ENCODE measurements at places on chromosomes 11 and 22. TPM values are rescaled to one million over a fixed set of nuclear protein-coding genes. Genes with fewer than 3 reads are reported as not detected.

Gene RAB38
- 2.7 TPM for polyA plus RNA-seq

Gene RIBC2
- not detected for polyA plus RNA-seq

Gene SCN3B
- 0.15 TPM for polyA plus RNA-seq

Gene MS4A6E
- polyA plus RNA-seq, result not detected

Gene ACER3
- polyA plus RNA-seq, result 6.2 TPM

Gene PRDM10
- 4.2 TPM for polyA plus RNA-seq

Gene LRRC56
- 4.3 TPM for polyA plus RNA-seq

DNA sequence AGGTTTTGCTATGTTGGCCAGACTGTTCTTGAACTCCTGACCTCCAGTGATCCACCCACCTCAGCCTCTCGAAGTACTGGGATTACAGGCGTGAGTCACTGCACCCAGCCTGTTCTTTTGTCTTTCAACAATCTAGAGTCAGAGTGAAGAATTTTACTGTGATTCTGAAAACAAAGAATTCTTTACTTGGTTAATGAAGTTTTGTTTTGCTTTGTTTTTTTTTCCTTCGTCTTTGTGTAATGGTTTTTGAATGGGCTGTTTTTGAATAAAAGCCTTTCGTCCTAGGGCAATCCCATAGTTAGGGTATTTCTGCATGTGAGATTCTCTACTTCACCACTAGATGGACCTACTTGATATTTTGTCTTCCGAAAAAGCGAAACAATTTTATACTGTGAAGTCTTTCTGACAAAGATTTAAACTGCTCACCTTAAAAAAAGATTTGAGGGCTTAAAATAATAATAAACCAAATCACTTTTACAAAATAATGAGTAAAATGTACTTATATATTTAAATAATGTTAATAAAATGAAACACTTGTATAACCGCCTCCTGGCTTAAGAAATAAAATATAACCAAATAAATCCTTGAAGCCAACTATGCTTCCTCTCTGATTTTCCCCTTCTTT, 43.4 kb upstream of the SC5D start:
- H3K4me1 ChIP-seq, result no peaks in the 10 kb centered on the region
- no peak overlapping the region for H3K4me3 ChIP-seq
- peak; percentile 21 for DNase-seq
- H3K36me3 ChIP-seq, result no peaks in the 10 kb centered on the region
- H3K27ac ChIP-seq, result no peak overlapping the region

- peak; percentile 83 for DNase-seq
- H3K27ac ChIP-seq, result peak overlapping the region; percentile 87
- H3K36me3 ChIP-seq, result peaks cover 56% of the 10 kb centered on the region
- no peaks in the 10 kb centered on the region for H3K27me3 ChIP-seq
- H3K4me3 ChIP-seq, result peak overlapping the region; percentile 58
Measured at GRCh38 chr22:21000207-21000986, 1.5 kb downstream of the THAP7 start.

DNA sequence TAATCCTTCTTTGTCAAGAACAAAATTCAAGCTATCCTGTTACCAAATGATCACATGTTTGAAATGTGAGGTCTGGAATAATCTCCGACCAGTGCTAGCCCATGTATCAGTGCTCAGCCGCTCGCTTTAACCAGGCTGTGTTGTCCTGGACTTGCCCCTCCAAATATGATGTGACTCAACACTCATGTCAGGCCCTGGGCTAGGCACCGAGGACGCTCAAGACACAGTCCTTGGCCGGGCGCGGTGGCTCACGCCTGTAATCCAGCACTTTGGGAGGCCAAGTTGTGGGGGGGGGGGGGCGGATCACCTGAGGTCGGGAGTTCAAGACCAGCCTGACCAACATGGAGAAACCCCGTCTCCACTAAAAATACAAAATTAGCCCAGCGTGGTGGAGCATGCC, 54.1 kb upstream of the WNT7B start:
- DNase-seq, result no peak
- no peaks in the 10 kb centered on the region for H3K36me3 ChIP-seq
- H3K4me1 ChIP-seq, result peaks cover 18% of the 10 kb centered on the region

GRCh38 chr11:45921561-45922424, 663 bp upstream of the LARGE2 start:
- DNase-seq, result peak; percentile 58
- H3K27me3 ChIP-seq, result no peaks in the 10 kb centered on the region
- peaks cover 11% of the 10 kb centered on the region for H3K4me1 ChIP-seq
- no peak overlapping the region for H3K27ac ChIP-seq
- peak overlapping the region; percentile 52 for H3K4me3 ChIP-seq

- H3K4me3 ChIP-seq, result no peak overlapping the region
- DNase-seq, result no peak
- no peak overlapping the region for H3K27ac ChIP-seq
- peaks cover 23% of the 10 kb centered on the region for H3K36me3 ChIP-seq
Measured at GRCh38 chr22:31828739-31829138, 74.9 kb downstream of the DEPDC5 start.

DNA sequence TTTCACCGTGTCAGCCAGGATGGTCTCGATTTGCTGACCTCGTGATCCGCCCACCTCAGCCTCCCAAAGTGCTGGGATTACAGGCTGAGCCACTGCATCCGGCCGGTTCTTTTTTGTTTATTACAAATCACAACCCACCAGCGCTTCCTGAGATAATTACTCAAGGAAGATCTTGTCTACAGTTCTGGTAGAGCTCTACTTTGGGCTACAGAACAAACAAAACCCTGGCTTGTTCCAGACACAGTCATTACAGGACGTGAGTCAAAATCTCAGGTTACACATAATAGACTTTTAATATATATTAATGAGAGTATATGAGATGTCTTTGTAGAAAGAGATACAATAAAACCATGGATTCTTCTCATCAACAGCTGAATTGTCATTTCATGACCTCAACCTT, 42.8 kb upstream of the NUP50 start:
- no peak for DNase-seq
- no peaks in the 10 kb centered on the region for H3K4me1 ChIP-seq
- H3K4me3 ChIP-seq, result no peak overlapping the region
- no peaks in the 10 kb centered on the region for H3K36me3 ChIP-seq
- H3K27me3 ChIP-seq, result 0 out of 3 replicates have a peak, but pooled peaks cover 3% of the 10 kb centered on the region

DNA sequence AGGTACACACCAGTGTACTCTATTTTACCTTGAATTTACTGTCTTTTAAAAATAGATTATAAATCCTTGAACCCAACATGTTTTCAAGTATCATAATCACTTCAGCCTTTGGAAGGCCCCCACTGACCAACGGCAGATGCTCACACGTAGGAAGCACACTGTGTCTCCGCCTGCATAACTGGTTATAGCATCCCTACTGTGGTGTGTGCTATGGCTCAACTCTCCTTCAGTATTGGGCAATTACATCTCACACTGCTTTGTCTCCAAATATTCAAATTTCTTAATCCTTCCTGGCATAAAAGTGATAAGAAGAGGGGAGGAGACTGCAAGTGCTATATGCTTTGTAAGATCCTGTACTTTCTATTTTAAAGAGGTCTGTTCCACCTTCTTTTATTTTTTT, 165.7 kb downstream of the CADM1 start:
- no peaks in the 10 kb centered on the region for H3K36me3 ChIP-seq

- H3K27me3 ChIP-seq, result peaks cover 66% of the 10 kb centered on the region
- no peaks in the 10 kb centered on the region for H3K4me1 ChIP-seq
- no peak within 1 kb of the TSS for H3K4me3 ChIP-seq
- H3K27ac ChIP-seq, result no peak within 1 kb of the TSS
- DNase-seq, result no peak
Measured at GRCh38 chr11:114059278-114059983, at the start of gene ZBTB16. Gene ZBTB16 (plus strand): TSS chr11:114059711. CDS start chr11:114063301, 3,590 bp downstream.

DNA sequence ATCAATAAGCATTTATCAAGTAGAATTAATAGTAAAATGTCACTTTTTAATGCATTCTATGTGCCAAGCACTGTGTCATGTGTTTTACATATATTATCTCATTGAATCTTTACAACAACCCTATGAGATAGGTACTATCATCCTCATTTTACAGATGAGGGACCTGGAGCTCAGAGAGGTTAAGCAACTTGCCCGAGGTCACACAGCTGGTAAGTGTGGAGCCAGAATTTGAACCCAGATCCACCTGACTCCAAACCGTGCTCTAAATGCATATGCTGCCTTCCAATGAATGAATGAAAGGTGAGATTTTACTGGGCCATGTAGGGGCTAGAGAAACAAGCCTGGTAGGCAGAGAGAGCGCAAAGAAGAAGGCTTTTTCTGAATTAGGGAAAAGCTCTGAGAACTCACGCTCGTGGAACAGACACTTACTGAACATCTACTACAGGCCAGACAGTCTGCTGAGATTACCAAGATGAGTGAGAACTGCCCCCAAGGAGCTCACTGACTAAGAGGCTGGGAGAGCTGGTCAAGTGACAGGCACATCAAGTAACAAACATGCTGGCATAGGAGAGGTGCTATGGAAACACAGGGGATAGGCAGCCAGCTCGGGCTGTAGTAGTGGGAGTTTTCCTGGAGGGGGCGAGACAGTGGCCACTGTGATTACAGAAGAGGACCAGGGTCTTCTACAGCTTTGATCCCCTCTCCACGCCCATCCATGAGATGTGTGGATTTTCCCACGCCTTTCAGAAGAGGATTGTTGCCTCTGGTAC, 4.4 kb downstream of the ABCG4 start:
- peaks cover 4% of the 10 kb centered on the region for H3K27me3 ChIP-seq
- H3K4me3 ChIP-seq, result no peak overlapping the region

DNA sequence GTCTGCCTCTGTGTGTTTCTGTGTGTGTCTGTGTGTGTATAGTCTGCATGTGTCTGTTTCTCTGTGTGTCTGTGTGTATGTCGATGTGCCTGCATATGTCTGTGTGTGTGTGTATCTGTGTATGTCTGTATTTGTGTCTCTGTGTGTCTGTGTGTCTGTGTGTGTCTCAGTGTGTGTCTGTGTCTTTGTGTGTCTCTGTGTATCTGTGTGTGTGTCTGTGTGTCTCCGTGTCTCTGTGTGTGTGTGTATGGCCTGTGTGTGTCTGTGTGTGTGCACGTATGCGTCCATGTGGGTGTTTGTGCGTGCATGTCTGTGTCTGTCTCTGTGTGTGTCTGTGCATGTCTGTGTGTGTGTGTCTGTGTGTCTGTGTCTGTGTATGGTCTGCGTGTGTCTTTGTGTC, 439 bp downstream of the SNX32 start:
- H3K36me3 ChIP-seq, result no peaks in the 10 kb centered on the region
- H3K27me3 ChIP-seq, result peaks cover 24% of the 10 kb centered on the region
- H3K4me1 ChIP-seq, result peaks cover 16% of the 10 kb centered on the region
- no peak for DNase-seq
- H3K27ac ChIP-seq, result no peak overlapping the region

DNA sequence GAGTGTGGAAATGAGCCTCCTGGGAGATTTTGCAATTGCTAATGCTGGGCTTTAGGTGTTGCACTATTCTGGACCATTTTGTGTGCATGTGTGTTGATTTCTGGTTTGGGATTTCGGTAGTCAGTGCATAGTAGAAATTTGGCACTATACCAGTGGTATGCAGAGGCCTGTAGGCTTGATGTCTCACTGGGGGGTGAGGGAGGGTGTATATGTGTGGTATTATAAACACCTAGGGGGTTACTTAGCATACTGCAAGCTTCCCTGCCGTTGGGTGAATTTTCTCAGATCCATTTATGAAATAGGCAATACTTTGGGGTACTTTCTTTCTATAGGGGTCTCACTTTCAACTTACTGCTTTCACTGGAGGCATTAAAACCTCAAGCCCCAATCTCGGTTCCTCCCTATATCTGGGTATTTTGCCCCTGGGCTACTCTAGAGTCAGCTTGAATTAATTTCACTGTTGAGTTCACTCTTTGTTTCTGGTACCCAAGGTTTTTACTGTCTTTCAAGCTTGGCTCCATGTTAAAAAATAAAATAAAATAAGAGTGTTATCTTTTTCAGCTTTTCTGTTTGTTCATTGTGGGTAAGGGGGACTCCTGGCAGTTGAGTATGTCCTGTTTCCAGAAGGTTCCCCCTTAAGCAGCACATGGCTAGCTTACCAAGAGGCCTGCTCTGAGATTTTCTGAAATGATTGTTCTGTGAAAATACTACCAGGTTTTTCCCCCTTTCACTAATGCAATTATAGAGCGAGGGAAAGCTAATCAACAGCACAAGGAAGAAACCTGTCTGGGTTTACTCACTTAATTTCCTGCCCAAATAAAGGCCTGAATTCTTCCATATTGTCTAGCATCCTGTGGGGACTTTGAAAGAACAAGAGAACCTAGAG, 45.8 kb downstream of the PPFIBP2 start:
- H3K36me3 ChIP-seq, result no peaks in the 10 kb centered on the region
- no peaks in the 10 kb centered on the region for H3K27me3 ChIP-seq
- H3K27ac ChIP-seq, result no peak overlapping the region
- DNase-seq, result no peak
- H3K4me1 ChIP-seq, result no peaks in the 10 kb centered on the region

- no peak for DNase-seq
- 0 out of 2 replicates have a peak, but pooled peaks cover 3% of the 10 kb centered on the region for H3K4me1 ChIP-seq
- H3K27me3 ChIP-seq, result no peaks in the 10 kb centered on the region
- H3K4me3 ChIP-seq, result no peak overlapping the region
Measured at GRCh38 chr11:70354629-70355028, 43.7 kb upstream of the CTTN start.

DNA sequence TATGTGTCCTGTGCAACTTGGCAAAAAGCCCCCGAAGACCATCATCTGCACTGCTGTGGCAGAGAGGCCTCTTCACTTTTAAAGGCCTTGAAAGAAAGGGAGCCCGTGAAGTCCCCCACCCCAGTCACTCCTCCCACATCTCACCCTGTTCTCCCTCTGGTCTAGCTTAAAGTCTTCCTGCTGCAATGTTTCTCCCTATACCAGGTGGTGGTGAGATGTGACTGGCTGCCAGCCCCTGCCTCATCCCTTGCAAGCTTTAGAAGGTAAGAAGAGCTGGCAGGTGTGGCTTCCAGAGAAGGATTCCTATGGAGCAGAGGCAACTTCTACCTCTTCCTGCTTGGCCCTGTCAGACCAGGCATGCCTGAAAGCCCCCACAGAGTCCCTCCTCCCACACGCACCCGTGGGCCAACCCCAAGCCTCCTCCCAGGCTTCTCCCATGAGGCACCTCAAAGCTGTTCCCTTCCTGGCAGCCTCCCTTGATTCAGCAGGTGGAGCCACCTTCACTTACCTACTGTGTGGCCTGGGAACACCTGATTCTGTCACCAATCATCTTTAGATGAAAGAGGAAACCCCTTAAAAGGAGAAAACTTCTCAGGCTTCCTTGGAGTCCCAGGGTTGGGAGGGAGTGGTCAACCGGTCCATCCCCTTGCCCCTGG, 4.0 kb upstream of the TRIM29 start:
- peaks cover 3% of the 10 kb centered on the region for H3K27me3 ChIP-seq
- no peak overlapping the region for H3K27ac ChIP-seq
- H3K4me3 ChIP-seq, result no peak overlapping the region
- H3K36me3 ChIP-seq, result no peaks in the 10 kb centered on the region
- no peak for DNase-seq
- peaks cover 8% of the 10 kb centered on the region for H3K4me1 ChIP-seq

Measured in K562 (cell line).